Cardiac fibroblast (primary cell): ENCODE measurements at places on chromosomes 4 and X.

DNA sequence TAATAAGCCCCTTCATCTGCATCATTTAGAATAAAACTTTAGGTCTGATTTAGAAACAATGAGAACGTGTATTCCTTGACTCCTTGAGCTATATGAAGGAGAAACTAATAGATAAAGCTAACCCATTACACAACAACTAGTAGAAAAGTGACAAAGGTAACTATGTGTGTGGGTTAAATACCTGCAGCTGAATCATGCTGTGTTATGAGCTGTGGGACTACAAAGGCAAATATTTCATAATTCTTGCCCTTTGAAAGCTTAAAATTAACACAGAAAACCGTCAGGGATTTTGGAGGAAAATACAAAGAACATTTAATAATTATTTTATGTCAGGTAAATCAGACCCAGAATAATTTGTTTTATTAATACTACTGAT, 898 bp upstream of the NDP start:
- no peak for DNase-seq

DNA sequence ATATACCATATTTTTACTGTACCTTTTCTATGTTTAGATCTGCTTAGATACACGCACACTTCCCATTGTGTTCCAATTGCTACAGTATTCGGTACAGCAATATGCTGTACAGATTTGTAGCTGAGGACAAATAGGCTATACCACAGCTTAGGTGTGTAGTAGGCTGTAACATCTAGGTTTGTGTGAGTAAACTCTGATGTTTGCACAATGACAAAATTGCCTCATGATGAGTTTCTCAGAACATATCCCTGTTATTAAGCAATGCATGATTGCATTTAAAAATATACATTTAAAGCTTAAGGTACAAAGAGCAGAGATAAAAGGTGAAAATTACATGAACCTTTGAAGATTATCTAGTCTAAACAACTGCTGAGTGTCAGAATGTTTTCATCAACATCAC, 181.7 kb downstream of the ADGRA3 start:
- no peak for DNase-seq

DNA sequence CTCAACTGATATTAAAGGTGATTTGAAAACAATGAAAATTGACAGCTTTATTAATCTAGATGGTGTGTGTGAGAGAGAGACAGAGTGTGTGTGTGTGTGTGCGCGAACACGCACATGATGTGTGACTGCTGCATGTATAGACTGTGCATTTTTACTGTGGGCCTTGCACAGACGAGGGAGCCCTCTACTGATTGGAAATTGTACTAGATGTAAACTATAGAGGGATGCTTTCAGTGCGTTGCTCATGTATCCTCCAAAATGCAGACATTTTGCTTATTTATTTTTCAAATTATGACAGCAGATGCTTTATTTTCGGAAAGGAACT, 168.4 kb upstream of the GK2 start:
- peak; percentile 66 for DNase-seq

- peak; percentile 70 for DNase-seq
Measured at GRCh38 chrX:34656842-34657725, at the start of gene TMEM47. TMEM47 (minus strand) TSS chrX:34657285; CDS start chrX:34657029, 256 bp downstream.

GRCh38 chr4:159238631-159239030, 135.8 kb downstream of the RAPGEF2 start:
- DNase-seq = peak; percentile 69

GRCh38 chr4:183903021-183903760, 1.9 kb upstream of the STOX2 start:
- no peak for DNase-seq

DNA sequence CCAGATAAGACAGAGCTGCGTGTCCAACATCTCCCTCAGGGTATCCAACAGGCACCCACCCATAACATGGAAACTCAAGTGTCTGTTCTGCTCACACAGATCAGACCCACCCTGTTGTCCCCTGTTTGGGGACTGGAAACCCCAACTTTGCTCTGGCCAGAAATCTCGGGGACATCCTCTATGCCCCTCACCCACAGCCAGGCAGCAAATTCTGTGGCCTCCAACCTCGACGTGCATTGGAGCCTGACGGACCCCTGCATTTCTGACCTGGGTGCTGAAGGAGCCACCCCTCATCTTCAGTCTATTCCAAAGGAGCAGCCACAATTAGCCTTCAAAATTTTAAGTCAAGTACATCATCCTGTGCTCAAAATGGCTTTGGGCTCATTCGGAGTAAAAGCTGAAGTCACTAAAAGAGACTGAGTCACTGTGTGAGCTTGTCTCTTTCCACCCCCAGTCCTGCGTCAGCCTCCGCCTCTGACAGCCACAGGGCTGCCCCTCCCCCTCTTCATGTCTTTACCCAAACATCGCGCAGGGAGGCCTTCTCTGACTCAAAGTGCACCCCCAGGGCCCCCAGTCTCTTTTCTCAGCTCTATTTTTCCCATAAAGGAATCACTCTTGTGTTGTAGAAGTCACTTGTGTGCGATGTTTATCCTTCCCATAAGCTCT, 24.4 kb upstream of the PDE6B start:
- peak; percentile 23 for DNase-seq

DNA sequence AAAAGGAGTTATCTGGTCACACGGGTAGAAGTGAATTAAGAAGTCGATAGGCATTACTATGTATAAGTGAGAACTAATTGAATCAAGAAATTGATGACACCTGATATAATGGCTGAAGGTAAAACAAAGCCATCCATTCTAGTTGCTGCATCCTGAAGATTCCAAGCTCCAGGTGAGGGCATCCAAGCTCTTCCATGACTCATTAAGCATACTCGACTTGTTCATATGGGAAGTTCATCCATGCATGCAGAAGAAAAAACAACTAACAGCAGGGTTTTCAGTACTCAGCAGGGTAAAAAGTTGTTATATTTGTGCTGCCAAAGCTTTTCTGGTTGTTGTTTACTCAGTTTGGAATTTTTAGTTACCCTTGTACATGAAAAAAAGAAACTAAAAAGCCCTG, 508.0 kb upstream of the CXorf51A start:
- no peak for DNase-seq

DNA sequence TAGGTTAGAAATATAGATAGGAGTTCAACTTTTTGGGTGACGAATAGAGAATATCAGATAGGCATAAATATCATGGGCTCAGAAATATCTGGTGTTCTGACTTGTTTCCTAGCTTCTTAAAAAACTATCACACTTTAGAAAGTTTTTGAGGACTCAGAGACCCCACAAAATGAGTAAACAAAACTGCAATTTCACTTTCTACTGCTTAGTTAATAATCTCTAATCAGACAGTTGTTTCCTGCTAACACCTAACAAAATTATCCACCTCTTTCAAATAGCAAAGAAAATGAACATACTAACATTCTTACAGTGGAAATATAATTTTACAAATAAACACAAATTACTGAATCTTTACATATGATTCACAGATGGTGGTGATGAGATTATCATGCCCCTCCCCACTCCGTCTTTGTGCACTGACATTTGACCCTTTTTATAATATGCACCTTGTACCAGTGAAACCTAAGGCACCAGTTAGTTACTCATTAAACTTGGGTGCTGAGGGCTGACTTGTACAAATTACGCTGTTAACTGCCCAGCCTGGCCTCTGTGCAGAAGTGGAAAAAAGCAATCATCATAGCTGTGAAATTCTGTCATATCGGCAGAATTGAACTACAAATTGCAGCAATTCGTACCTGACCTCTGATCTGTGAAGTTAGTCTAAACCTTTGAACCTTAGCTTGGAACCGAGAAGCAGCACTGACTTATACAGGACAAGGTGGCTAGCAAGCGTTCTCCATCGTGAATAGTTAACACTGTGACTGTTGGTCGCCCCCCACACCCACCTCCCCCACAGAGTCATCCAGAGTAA, 138.7 kb downstream of the CHRNA9 start:
- DNase-seq = no peak

GRCh38 chr4:165630671-165631070, 242.4 kb upstream of the TLL1 start:
- DNase-seq = no peak

GRCh38 chr4:122010610-122011009, 58.8 kb upstream of the TRPC3 start:
- DNase-seq = no peak

GRCh38 chrX:132685276-132685675, 196.4 kb upstream of the MBNL3 start:
- no peak for DNase-seq

- DNase-seq = peak; percentile 14
Measured at GRCh38 chrX:3940000-3940610, 226.7 kb upstream of the PRKX start.

- DNase-seq = no peak
Measured at GRCh38 chr4:150425161-150425560, 156.8 kb upstream of the MAB21L2 start.

GRCh38 chr4:80268081-80268823, 1.8 kb downstream of the FGF5 start:
- peak; percentile 52 for DNase-seq

- no peak for DNase-seq
Measured at GRCh38 chrX:1023676-1024075, 188.8 kb downstream of the CRLF2 start.

- DNase-seq = no peak
Measured at GRCh38 chrX:1093586-1094421, 118.6 kb downstream of the CRLF2 start.

DNA sequence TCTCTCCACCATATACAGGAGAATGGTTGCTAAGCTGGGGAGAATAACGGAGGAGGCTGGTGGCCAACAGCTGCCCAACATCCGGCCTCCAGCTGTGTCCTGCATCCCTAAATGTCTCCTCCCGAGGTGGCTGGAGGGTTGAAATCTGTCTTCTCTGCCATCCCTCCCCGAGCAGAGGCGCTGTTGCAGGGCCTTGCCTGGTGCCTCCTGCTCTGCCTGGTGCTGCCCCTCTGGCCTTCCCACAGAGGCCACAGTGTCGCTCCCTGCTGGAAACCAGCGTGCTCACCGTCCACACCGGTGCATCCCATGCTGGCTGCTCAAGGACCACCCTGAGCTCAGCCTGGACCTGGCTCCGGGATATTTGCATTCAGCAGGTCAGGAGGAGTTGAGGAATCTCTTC, 115.2 kb downstream of the ENPP6 start:
- no peak for DNase-seq

- DNase-seq = no peak
Measured at GRCh38 chrX:10433296-10433965, 187.0 kb downstream of the MID1 start.

- no peak for DNase-seq
Measured at GRCh38 chrX:133685822-133686221, 270.5 kb upstream of the GPC4 start.

- peak; percentile 59 for DNase-seq
Measured at GRCh38 chrX:112651766-112652165, 28.0 kb downstream of the LHFPL1 start.
